ENCODE measurements at places on chromosomes 3 and 15.

GRCh38 chr15:53917109-53917508, 61.1 kb upstream of the UNC13C start:
- DNase-seq, result no peak

- no peak for DNase-seq
Observed at GRCh38 chr3:23319366-23320312, 116.5 kb downstream of the UBE2E2 start.

- no peak for DNase-seq
Observed at GRCh38 chr3:78337801-78338211, 1297.9 kb downstream of the ROBO2 start.

- DNase-seq, result no peak
Observed at GRCh38 chr3:7957024-7957423, 544.6 kb upstream of the LMCD1 start.

- no peak for DNase-seq
Observed at GRCh38 chr3:138862531-138862923, 27.8 kb upstream of the PIK3CB start.

DNA sequence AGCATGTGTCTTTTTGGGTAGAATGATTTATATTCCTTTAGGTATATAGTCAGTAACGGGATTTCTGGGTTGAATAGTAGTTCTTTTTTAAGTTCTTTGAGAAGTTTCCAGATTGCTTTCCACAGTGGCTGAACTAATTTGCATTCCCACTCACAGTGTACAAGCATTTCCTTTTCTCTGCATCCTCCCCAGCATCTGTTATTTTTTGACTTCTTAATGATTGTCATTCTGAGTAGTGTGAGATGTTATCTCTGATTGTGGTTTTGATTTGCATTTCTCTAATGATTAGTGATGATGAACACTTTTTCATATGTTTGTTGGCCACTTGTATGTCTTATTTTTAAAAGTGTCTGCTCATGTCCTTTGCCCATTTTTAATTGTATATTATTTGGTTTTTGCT, 337.6 kb downstream of the EFHB start:
- DNase-seq, result no peak

- no peak for DNase-seq
Observed at GRCh38 chr3:186021673-186022362, 84.0 kb upstream of the TRA2B start.

GRCh38 chr3:32455609-32456428, 46.8 kb downstream of the CMTM6 start:
- DNase-seq, result no peak

GRCh38 chr3:194380326-194380725, 10.8 kb upstream of the LRRC15 start:
- no peak for DNase-seq

DNA sequence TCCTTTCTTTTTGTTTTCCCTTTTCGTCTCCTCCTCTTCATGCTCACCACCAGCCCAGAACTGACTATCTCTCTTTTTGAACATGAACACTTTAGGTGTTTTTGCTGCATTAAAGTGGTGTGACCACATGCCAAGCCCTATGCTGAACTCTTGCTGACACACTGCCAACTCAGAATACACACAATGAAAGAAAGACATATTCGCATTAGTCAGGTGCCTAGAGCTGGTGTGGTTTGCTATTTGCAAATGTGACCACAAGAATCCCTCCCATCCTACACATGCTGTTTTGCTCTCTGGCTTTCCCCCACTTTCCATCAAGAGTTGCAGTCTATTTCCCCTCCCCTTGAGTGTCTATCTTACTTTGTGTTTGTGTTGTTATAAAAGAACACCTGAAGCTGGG, 967.8 kb upstream of the CFAP20DC start:
- DNase-seq, result peak; percentile 1

- no peak for DNase-seq
Observed at GRCh38 chr15:92633001-92633400, 22.6 kb downstream of the FAM174B start.

GRCh38 chr3:49722896-49723295, 855 bp downstream of the GMPPB start:
- DNase-seq, result no peak

DNA sequence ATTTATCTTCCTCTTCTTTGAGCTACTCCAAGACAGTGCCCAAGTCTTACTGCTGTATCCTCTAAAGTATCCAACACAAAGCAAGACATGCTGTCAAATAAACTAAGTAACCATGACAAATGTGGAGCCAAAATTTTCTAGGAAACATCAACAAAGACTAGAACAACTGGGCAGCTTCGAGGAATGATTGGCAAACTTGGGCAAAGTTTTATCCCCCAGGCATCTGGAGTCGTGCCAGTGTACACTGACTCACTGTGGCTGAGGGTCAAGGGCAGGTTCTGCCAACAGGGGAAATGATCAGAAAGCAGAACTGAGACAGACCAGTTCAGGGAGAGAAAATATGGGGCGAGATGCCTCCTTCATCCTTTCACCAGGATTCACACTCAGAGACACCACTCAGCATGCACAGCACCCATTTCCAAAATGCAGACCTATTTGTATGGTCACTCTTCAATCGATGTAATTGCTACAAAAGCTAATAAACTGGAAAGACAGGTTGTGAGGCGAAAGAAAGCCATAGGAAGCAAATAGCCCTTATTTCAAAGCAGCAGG, 65.8 kb downstream of the MB21D2 start:
- DNase-seq, result no peak
